ELR (cell line): ENCODE measurements at places on chromosomes 3 and 15.

- DNase-seq = no peak
Measured at GRCh38 chr15:46921891-46922290, 795.4 kb upstream of the SEMA6D start.

DNA sequence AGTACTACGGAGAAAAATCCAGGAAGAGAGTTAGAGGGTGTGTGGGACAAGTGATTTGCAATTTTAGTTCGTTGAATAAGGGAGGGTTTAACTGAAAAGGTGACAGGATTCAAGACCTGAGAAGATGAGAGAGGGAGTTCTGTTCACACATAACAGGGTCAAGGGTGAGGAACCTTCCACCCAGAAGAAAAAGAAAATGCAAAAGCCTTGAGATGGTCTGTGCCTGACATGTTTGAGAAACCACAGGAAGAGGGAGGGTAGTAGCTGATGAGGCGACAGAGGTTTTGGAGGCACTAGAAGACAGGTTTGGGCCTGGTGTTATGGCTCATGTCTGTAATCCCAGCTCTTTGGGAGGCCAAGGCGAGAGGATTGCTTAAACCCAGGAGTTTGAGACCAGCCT lies 591 bp upstream of the SLC25A20 start:
- no peak for DNase-seq

GRCh38 chr3:141714671-141715070 lies 23.4 kb upstream of the RNF7 start:
- no peak for DNase-seq

DNA sequence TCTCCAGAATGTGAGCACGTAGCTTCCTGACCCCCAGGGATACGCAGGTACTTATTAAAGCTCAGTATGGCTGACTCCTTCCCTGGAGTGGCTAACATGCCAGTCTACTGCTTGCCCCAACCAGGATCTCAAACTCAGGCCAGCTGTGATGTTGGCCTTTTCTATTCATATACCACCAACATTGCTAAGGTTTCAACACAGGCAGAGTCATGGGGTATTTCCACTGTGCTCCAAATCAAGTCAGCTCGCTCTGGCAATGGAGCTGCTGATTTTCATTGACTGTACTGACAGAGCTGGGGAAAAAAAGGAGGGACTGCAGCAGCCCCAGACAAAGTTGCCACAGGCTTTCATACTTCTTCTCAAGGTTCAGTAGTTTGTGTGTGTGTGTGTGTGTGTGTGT lies 87.0 kb downstream of the CFAP20DC start:
- DNase-seq = no peak

- DNase-seq = peak; percentile 13
Measured at GRCh38 chr3:126293370-126294082, 63.7 kb downstream of the KLF15 start.

- peak; percentile 61 for DNase-seq
Measured at GRCh38 chr15:48190932-48191573, 412 bp upstream of the CTXN2 start.

DNA sequence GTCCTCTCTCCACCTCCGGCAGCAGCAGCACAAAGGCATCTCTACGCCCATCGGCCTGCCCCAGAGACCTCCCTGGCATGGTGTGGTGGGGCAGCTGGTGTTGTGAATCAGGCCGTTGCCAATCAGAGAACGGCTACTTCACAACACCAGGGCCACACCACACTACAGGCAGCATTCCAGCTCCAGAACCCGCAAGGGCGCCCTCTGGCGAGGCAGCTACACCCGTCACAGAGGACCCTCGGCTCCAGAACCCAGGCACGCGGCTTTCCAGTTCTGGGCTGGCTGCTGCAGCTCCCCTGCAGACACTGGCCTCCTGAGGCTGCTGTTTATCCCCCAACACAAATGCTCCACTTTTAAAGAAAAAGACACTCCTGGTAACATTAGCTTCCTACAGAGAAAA lies 127.5 kb upstream of the TOPAZ1 start:
- DNase-seq = no peak

DNA sequence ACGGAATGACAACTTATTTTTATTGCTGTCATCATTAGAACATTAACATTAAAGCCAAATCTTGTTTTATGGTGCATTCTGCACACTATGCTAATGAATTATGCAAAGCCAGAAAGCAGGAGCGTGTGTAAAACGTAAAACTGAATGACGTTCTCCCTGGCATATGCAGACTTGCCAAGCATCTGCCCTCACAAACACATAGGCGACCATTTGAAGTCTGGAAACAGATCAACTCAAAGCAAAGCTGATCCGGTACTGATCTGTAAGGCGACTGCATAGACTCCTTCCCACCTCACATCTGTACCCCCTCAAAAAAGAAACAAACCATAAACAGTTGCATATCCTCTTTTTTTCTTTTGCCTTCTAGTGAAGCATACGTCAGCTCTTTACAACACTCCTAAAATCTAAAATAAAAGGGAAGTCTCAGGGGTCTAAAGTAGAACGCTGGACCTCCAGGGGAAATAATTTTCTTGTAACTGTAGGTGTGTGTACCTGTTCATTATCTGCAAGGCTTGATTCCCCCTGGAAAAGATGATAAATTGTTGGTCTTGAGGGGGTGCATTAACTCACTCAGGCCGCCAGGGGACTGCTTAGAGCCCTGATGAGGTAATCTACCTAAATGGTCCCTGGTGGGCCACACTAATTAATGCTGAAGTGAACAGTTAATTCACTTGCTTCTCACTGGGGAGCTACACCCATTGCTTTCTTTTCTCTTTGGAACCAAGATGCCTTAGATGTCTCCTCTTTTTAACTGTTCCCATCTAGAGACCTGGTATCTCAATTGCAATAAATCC lies 231.4 kb downstream of the CDIN1 start:
- DNase-seq = peak; percentile 38

DNA sequence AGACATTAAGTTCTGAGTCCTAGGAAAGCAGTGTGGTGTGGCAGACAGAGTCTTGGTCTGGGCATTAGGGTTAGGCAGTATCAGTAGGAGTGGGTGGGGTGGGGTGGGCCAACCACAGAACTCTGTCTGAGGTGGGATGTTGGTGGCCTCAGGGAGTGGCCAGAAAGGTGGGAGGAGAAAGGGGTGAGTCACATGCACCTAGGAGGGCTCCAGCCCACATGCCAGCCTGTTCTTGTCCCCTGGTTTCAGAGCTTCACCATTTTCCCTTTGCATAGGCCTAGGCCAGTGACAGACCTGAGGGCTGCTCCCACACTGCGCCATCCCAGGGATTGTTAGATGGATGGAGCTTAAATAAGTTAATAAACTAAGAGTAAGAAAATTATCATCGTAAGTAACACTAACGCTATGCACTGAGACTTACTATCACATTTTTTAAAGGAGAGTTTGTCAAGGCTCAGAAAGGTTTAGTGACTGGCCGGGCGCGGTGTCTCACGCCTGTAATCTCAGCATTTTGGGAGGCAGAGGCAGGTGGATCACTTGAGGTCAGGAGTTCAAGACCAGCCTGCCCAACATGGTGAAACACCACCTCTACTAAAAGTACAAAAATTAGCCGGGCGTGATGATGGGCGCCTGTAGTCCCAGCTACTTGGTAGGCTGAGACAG lies 33.8 kb downstream of the DNASE1L3 start:
- DNase-seq = peak; percentile 32

- DNase-seq = no peak
Measured at GRCh38 chr15:41923401-41923997, 29.6 kb upstream of the SPTBN5 start.

DNA sequence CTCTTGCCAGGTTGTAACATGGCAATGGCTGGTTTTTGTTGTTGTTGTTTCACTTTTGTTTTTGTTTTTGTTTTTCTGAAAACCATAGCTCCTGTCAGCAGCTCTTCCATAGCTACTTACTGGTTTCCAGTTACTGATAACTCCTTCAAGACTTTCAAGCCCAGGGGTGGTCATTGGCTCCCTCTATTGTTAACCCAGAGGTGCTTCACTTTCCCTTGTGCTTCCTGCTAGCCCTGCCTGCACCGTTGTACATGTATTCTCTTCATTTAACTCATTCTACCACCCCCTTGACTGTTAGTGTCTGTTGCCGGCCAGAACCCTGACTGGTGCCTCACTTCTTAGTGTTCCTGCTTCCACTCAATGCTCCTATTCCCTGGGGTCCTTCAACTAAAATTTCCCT lies 4.2 kb upstream of the TRAT1 start:
- DNase-seq = peak; percentile 69

GRCh38 chr3:129504471-129505100 lies 23.9 kb upstream of the RHO start:
- DNase-seq = no peak

- DNase-seq = no peak
Measured at GRCh38 chr3:56754741-56755417, 46.9 kb downstream of the ARHGEF3 start.

GRCh38 chr15:47795864-47796263 lies 78.6 kb downstream of the SEMA6D start:
- DNase-seq = peak; percentile 36

- no peak for DNase-seq
Measured at GRCh38 chr3:192409838-192410683, 317.3 kb downstream of the FGF12 start.

DNA sequence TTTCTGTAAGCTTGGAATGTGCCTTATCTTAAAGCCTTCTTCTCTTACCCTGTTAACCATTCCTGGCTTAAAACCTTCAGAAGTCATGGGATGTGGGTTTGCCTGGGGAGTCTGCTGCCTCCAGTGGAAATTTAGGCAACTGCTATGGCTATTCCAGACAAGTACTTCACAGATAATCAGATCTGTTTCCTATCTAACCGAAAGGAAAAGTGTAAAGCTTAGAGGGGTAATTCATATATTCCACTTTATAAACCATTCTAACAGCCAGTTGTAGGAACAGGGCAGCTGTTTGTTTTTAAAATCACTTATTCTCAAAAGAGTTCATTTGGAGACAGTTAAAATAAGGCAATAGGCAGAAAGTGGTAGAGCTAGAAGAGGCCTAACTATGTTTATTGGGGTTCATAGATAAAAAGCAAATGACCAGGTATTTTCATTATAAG lies 219.9 kb downstream of the TCF12 start:
- DNase-seq = peak; percentile 75

DNA sequence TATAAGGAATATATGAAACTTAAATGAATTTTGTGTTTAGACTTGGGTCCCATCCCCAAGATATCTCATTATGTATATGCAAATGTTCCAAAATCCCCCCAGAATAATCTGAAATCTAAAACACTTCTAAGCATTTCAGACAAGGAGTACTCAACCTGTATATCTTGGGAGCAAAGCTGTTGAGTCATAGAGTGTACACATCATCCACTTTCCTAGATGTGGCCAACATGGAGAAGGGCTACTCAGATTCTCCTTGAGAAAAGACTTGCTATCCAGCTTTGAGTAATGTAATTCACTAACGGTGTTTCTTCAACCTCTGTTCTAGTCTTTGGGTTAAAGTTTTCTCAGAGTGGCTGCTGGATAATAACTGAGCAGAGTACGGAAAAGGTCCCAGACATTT lies 215.5 kb upstream of the POU1F1 start:
- peak; percentile 34 for DNase-seq

DNA sequence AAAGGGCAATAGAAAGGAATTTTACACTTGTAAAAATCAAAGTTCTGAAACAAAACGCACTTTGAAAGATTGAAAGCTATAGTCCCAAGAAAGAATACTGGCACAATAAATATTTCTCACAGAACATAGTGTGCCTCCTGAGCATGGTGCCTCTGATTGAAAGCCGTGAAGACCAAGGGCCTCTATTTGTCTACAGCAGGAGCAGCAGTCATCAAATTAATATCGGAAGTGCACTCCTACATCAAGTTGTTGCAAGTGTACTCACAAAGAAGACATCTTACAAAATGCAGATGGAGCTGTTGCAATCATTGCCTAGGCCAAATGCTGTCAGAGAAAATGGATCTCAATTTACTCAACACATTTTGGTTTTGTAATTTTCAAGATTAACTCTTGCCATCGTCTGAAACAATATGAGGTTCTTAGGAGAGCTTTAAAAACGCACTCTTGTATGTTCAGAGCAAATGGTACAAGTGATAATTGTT lies 9.2 kb upstream of the WDR49 start:
- DNase-seq = no peak

DNA sequence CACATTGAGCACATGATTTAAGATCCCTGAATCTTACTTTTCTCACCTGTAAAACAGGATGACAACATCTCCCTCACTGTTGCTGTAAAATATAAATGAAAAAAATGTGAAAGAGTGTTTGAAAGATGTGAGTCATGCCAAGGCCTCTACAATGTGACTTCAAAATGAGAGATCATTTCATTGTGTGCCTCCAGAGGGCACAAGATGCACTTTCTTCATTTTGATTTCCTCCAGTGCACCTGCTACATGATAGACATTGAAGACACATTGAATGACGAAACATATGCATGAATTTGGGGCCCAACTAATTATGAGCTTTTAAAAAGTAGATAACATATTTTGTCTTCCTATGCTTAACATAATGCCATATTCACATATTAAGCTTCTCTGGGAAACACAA lies 170.3 kb downstream of the MOBP start:
- DNase-seq = peak; percentile 76

GRCh38 chr3:177284383-177284881 lies 87.2 kb upstream of the TBL1XR1 start:
- peak; percentile 36 for DNase-seq

GRCh38 chr3:46196261-46196957 lies 11.7 kb downstream of the CCR1 start:
- DNase-seq = peak; percentile 18
